ENCODE measurements at places on chromosomes 16 and 17. TPM values are rescaled to one million over a fixed set of nuclear protein-coding genes. Genes with fewer than 3 reads are reported as not detected.

GRCh38 chr16:48503336-48503735, 106.6 kb downstream of the N4BP1 start:
- no peak for DNase-seq

DNA sequence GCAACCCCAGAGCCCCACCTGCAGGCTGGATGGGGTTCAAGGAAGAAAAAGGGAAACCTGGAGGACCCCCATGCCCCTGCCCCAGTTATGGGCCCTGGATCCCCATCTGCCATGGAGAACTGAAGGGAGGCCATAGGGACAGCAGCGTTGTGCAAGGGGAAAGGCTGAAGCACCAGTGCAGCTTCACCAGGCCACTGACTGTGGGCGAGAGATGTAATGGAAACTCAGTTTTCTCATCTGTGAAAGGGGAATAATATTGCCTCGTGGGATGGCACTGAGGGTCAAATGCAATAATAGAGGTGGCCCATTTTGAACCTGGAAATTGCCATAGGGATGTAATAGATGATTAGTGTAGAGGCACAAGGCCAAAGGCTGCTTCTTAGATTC, 9.9 kb upstream of the TSPOAP1 start:
- DNase-seq: no peak

GRCh38 chr16:58418601-58419000, 26.3 kb downstream of the GINS3 start:
- no peak for DNase-seq

EPOP gene
- total RNA-seq: 2.4 TPM

SMIM5 gene
- 0.63 TPM for total RNA-seq

GRCh38 chr16:26672206-26672605, 394.5 kb upstream of the C16orf82 start:
- no peak for DNase-seq

GPR179 gene
- total RNA-seq: not detected

DNA sequence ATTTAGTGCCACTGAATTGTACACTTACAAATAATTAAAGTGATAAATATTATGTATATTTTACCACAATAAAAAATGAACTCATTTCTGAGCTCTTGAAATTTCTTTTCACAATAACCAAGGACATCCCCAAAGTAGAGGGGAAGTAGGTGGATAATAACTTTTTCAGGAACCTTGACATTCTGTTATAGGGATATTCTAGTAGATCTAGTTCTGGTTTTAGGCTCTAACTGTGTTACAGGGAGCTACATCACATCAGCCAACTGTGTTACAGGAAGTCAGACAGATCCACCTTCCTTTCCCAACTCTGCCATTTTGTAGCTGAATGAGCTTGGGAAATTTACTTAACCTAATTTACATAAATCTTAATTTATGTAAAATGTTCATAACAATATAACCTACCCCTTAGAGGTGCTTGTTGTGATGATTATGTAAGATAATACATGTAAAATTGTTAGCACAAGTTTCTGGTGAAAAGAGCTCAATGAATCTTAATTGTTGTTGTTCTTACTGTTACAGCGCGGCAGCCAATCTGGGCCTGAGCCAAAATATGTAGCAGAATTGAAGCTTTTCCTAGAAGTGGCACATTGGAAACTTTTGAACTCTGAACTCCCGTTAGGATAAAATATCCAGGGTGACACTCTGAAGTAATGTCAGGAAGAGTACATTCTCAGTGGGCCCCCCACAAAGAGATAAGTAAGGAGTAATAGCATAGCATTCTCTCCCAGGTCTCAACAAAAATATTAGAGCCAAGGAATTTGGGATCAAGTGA, 169.8 kb downstream of the AATF start:
- no peak for DNase-seq

SSTR5 gene
- not detected for total RNA-seq

GRCh38 chr17:50365165-50365564, 7.8 kb downstream of the MRPL27 start:
- no peak for DNase-seq

DNA sequence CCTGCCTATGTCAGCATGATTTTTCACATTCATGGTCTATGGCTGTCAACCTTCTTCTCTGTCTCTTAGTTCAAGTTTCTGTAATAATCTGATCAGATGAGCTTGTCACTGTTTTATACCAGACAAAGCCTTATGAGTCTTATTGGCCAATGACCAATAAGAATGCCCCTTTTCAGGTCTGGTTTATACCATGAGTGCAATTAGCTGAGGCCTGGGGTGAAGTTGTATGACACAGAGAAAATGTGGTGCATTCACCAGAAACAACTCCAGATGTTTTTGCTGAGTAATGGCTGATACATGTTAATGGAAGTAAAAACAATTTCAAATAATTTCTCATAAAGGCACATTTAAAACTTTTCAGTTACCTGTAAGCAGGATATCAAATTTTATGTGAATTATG, 218.6 kb upstream of the CDH8 start:
- no peak for DNase-seq

PLA2G10 gene
- total RNA-seq: 0.22 TPM

- DNase-seq: no peak
These were observed 3.5 kb downstream of the CANT1 start for GRCh38 chr17:79006046-79006445.

DNA sequence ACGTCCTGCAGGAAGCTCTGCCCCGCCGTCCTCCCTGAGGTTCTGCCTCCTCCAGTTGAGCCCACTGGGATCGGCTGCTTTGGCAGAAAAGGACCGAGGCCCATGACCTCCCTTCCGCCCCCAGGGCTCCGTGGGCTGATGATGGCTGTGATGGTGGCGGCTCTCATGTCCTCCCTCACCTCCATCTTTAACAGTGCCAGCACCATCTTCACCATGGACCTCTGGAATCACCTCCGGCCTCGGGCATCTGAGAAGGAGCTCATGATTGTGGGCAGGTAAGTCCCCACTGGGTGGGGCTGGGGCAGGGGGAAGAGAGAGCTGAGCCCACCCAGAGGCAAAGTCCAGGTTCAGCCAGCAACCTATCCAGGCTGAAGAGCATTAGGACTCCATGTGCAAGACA, 61.1 kb downstream of the SLC5A11 start:
- DNase-seq: no peak

TNFRSF12A gene
- total RNA-seq: 701 TPM

DNA sequence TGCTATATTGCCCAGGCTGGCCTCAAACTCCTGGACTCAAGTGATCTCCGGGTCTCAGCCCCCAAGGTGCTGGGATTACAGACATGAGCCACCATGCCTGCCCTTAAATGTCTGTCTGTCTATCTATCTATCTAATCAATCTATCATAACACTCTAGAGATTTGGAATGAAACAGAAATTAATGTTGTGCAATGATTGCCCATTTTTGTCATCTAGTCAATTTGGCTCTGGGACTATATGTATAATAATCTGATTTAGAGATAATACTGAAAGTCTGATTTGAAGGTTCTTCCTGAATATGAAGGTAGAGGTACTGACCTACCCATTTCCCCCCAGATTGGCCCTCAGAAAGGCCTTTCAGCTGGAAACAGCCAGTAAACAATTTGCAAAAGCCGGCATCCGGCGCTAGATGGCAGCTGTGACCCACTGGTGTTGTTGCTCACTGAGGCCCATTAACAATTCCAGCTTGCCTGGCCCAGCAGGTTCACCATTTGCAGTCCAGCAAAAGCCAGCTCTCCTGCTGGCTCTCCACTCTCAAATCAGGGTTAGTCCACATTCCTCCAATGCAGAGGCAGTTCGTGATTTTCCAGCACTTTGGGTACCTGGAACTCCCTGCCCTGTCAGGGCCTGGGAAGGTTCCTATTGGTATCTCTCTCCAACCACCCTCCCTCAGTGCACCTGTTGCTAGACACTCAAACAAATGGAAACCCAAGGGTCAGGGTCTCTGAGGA, 22.9 kb upstream of the C16orf87 start:
- no peak for DNase-seq

DNA sequence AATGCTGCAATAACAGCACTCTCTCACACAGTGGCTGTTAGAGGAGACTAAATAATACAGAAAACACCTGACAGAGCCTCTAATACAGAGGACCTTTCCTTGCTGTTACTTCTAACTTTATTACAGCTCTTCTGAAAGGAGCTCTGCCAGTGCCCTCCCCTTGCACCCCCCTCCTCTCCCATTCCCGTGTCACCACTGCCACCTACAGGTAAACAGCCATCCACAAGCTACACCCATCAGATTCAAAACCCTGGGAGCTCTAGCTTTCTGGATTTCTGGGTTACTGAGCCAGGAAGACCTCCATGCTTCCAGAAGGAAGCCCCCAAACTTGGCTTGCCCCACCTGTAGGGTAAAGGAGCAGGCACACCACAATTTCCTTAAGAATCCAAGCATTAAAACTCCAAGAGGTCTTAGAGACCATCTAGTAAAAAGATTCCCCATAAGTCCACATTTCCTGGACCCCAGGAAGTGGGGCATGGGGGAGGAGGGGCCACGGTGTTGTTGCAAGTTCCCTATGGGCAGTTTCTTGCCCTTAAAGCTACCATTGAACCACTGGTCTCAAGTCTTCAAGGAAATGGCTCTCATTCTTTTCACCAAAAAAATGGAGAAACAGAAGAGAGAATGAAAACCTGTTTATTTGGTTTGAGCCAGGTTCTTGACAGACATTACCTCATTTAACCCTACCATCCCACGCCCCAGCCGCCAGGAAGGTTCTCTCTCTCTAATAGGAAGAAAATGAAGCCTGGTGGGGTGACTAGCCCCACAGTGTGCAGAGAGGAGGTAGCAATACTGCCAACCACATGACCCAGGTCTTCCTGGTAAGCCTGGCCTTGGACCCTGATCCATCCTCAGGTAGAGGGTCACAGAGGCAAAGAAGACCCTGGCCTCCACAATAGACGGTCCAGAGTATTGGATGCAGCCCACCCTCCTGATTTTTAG, 52.8 kb downstream of the TOM1L2 start:
- no peak for DNase-seq

DNA sequence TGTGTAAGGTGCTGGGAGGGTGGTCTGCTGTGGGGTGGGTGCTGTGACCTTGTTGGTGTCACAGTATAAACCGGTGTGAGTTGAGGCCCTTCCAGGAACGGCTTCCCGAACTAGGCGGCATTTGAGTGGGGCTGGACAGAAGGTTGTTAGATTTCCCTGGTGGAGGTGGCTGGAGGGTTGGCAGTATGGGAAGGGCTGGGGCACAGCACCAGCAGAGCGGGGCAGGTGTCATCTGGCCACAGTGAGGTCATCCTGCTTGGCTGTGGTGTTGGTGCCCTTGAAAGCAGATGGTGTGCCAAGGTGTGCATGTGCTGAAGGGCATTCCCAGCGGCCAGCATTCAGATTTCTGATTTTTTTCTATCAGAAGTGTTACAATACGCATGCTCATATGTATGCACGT, 28.1 kb downstream of the BANP start:
- DNase-seq: no peak

DNA sequence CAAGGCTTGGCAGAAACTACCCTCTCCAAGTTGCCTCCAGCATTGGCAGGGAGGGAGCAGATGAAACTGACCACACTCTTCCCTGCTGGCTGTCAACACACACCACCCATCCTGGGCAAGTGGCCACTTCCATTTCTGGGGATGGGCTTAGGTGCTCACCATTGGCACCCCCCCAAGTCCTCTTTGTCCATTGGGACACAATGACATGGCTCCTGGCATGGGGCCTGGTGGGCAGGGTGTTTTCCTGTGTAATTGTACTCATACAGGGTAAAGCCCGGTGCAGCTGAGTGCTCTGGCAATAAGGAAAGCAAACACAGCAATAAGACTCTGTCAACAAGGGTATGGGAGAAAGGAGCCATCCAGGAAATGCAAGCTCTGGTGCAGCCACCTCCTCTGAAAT, 22.6 kb downstream of the SCNN1B start:
- no peak for DNase-seq

DNA sequence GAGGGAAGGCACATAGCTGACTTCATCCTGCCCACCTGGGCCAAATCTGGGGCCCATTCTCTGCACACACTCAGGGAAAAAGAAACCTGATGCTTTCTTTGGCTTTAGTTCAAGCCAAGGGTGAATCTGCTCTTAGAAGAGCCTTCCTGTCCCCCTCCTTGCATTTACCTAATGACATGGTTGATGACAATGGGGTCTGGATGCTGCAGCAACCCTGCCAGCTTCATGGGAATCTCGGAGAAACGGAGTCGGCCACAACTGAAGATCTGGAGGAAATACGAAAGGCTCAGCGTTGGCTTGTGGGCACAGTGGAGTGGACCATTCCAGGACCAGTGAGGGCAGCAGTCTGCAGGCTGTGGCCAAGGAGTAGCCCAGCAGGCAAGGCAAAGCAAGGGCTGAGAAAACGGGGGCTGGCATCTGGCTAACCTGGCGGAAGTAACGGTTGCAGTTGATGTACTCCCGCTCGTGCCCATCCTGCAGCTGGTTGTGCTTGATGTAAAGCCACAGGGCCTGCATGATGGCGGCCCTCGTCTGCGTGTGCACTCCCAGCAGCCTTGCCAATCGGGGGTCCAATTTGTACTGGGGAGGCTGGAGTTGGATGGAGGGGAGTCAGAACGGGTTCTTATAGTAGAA, 6.4 kb upstream of the FTSJ3 start:
- DNase-seq: no peak

DNA sequence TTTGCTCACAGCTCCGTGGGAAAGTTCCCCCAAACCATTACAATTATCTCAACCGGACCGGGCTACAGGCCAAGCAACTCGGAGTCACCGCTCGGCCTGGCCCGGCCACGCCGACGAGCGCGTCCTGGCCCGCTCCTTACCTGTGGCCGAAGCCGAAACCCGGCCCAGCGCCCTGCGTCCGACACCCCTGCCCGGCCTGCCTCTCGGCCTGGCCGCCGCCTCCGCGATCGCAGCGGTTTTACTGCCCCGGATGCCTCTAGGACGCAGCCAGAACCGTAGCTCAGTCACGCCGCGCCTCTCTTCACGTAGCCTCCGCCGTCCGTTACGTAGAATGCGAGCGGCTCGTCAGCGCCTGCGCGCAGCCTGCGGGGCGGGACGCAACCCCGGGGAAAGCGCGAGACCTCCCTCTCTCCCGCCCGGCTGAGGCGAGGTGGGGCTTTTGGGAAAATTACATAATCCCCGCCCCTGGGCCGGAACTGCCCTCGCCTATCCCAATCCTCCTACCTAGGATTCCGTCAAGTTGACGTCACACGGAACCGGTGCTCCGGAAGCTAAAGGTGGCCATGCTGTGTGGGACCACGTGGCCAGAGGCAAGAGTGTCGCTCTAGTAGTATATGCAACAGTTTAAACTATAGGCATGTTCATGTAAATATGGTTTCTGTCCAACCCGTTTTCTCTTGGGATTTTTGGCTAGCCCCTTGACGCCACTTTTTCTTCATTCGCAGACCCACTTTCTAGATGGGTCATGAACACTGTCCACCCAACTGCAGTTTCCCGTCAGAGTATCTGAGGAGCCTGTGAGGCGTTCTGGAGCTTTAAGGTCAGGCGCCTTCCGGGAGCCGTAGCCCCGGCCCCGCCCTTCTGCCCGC, at the start of gene CCDC47:
CCDC47 (minus strand) TSS at position 326 of the 869 bp plus-strand sequence. CDS start 7,422 bp downstream, outside the sequence.
- peak; percentile 94 for DNase-seq

- no peak for DNase-seq
These were observed 488 bp downstream of the TFAP4 start for GRCh38 chr16:4272114-4272956.

NLRC3 gene
- total RNA-seq: under 0.01 TPM

DNA sequence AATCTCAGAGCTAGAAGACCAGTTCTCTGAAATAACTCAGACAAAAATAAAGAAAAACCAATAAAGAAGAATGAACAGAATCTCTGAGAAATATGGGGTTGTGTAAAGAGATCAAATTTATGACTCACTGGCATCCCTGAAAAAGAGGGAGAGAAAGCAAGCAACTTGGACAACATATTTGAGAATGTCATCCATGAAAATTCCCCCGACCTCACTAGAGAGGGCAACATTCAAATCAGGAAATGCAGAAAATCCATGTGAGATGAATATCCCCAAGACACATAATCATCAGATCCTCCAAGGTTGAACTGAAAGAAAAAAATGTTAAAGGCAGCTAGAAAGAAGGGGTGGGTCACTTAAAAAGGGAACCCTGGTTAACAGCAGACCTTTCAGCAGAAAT, 32.1 kb downstream of the TANC2 start:
- no peak for DNase-seq

GRCh38 chr17:33750943-33751701, 458.0 kb upstream of the ASIC2 start:
- no peak for DNase-seq

Measured in epithelial cell of proximal tubule (primary cell).